NCI-H446 treated with DMSO at 0.1 percent for 48 hours (cell line): ENCODE measurements at places on chromosomes 1 and 21.

DNA sequence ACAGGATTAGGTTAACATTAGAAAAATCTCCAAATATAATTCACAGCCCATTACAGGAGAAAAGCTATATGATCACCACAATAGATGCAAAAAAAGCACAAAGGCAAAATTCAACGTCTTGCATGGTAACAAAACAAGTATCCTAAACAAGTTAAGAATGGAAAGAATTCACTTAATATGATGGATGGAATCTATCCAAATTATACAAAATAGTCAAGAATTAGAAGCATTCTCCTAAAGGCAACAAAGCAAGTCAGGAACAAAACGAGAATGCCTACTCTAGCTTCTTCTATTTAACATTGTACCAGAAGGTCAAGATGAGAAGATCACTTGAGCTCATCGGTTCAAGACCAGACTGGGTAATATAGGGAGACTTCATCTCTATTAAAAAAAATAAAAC, 442.8 kb downstream of the SETD4 start:
- no peak for DNase-seq

GRCh38 chr1:193394336-193394735, 207.9 kb upstream of the B3GALT2 start:
- DNase-seq = no peak

DNA sequence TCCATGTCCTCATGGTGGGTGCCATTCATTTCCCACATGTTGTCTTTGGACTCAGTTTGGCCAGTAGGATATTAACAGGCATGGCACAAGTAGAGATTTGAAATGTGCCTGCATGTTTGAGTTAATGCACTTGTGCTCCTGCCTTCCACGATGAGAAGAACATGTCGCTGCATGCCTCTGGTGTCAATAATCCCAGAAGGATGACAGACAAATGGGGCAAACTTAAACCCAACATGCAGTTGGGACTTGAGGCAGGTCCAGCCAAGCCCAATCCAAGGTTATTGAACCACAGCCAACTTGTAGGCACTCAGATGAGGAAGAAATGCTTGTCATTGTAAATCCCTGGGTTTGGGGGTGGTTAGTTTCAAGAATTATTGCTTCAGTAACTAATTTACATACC, 174.6 kb downstream of the TRIM33 start:
- DNase-seq = no peak

- no peak for DNase-seq
Observed at GRCh38 chr1:25675729-25676476, 59.3 kb downstream of the MAN1C1 start.

- DNase-seq = no peak
Observed at GRCh38 chr1:66354311-66355201, 179.4 kb upstream of the SGIP1 start.

DNA sequence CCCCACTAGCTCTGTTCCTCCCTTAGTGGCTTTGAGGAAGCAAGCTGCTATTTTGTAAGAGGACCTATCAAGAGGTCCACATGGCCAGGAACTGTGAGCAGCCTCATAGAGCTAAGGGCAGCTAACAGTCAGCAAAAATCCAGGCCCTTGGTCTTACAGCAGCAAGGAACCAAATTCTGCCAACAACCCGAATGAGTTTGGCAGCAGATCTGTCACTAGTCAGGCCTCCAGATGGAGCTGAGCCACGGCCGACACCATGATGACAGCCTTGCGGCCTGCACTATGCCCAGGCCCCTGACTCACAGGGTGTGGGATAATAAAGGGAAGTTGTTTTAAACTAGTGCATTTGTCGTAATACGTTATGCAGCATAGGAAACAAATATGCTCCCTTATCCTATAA, 28.0 kb upstream of the H3-3A start:
- peak; percentile 91 for DNase-seq

DNA sequence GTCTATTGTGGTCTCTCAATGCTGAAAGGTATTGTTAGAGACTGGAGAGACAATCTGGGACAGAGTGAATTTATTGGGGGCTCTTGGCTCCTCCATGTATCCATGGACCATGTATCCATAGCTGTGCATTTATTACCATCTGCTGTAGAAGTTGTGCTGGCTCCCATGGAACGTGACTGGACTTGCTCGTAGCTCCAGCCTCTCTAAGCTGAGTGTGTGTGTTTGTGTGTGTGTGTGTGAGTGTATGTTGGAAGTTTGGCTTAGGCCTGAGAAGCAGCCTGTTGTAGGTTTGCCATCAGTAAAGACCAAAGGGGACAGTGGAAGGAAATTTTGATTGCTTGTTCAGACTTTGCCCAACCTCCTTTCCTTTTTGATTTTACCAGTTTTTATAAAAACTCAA, 105.7 kb upstream of the USP24 start:
- DNase-seq = peak; percentile 44

DNA sequence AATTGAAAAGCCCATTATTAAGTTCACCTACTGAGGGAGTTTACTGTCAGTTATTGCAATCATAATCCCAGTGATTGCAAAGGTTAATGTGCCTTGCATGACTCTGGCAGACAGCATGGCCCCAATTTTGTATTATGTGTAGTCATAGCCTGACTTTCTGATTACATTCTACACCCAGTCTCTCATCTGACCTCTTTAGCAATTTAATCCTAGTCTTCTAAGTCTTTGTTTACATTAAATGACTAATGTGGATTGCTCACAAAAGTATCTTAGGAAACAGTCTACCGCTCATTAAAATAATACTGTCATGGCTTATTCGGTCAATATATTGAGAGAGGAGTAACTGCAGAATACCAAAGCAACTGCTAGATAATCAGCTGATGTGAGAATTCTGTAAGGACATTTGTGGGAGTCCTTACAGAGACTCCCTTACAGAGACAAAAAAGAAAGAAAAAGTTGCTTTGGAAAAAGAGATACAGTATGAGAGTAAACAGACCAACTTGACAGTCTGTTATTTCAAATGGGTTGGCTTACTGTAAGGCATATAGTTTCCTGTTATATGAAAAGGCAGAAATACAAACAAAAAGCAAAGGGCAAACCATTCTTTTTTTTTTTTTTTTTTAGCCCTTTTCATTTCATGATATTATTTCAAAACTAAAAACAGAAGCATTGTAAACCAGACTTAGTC, 42.8 kb downstream of the SMG7 start:
- no peak for DNase-seq

- no peak for DNase-seq
Observed at GRCh38 chr1:84462118-84462517, 16.9 kb upstream of the RPF1 start.

- DNase-seq = no peak
Observed at GRCh38 chr1:192775631-192776030, 33.2 kb upstream of the RGS2 start.

DNA sequence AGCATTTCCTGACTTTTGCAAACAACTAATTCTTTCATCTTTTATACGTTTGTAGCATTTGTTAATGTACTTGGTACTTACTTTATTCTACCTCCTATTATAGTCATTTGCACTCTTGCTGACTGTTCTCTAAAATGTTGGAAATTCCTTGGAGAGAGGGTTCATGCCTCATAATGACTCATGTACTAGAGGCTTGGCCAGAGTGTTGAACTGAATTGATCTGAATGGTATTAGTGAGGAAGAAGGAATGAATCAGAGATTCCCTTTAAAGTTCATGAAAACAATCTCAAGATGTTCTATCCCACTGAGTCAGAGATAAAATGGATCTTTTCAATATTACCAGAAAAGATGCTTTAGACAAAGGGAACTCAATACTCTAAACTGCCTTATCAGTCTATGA, 383.4 kb downstream of the SEC16B start:
- no peak for DNase-seq

DNA sequence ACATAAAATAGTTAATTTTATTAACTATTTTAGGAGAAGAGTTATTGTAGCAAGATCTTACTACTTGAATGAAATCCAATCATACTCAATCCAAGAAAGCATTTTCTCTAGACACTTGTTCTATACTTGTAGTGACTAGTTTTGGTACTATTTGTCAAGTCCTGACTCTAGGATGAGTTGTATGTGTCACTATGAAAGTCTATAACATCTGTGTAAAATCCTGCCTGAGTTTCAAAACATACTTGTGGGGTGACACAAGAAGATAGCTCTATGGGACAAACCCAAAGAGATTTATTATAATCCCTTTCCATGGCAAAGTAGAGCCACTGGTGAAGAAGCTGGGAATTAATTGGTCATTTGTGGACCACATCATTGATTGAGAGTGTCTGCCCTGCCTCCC, 1042.2 kb upstream of the ADGRL4 start:
- no peak for DNase-seq

GRCh38 chr1:156371553-156372264, 2.7 kb downstream of the RHBG start:
- peak; percentile 29 for DNase-seq

GRCh38 chr1:16006552-16007485, 2.8 kb downstream of the SRARP start:
- DNase-seq = no peak

DNA sequence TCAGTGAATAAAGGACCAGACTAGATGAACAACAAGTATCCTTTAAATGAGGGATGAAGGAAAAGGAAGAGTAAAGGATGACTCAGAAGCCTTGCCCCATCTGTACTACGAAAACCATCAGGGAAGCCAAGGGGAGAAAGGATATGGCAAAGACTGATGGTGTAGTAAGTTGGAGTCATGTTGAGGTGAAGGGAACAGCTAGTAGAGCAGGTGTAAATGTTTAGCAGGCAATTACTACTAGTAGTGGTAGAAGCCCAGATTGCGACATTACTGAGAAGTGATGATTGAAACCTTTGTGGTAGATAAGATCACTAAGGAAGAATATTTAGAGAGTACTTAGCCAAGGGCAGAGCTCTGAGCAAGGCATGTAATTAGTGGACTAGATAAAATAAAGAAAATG, 84.0 kb downstream of the PHTF1 start:
- DNase-seq = no peak

DNA sequence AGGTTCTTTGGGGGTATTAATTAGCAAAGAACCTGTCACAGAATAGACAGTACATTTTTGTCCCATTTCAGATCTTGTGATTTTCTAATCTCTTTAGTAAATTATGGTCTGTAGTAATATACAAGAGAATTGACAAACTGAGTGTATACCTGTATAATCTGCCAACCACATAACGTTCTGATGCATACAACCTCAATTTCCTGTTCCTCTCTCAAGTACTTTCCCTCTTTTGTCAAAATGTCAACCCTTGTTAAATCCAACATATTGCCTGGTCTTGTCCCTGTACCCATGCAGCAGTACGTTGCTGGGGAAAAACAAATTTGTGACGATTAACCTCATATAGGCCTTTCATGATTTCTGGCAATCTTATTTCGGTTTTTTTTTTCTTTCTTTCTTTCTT, 1.1 kb downstream of the ARV1 start:
- no peak for DNase-seq

- no peak for DNase-seq
Observed at GRCh38 chr21:26447932-26448475, 125.1 kb downstream of the CYYR1 start.

- DNase-seq = no peak
Observed at GRCh38 chr1:22611530-22611947, 24.9 kb upstream of the C1QA start.

DNA sequence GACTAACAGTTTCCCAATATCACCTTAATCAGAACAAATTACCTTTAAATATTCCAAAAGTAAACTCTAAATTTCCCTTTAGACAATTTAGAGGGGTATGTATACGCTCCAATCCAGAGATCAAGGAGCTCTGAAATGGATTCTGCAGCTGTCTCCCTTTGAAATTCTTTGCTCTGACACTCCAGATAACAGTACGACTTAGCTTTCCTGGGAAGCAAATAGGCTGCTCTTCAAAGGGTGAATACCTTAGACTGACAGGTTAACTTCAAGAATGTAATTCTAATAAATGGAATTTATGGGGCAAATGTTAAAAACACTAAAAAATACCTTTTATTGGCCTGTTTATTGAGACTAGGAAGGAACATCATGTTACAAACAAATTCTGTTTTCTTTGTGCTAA, 357.2 kb downstream of the USP25 start:
- no peak for DNase-seq

DNA sequence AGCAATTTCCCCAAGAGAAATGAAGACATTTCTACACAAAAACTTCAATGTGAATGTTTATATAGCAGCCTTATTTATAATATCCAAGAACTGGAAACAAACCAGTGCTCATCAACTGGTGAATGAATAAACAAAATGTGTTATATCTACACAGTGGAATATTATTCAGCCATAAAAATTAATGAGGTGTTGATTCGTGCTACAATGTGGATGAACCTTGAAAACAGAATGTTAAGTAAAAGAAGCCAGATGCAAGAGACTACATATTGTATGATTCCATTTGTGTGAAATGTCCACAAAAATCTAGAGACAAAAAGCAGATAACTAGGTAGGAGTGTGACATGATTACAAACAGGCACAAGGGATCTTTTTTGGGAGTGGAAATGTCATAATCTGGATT, 110.0 kb downstream of the CD247 start:
- no peak for DNase-seq

DNA sequence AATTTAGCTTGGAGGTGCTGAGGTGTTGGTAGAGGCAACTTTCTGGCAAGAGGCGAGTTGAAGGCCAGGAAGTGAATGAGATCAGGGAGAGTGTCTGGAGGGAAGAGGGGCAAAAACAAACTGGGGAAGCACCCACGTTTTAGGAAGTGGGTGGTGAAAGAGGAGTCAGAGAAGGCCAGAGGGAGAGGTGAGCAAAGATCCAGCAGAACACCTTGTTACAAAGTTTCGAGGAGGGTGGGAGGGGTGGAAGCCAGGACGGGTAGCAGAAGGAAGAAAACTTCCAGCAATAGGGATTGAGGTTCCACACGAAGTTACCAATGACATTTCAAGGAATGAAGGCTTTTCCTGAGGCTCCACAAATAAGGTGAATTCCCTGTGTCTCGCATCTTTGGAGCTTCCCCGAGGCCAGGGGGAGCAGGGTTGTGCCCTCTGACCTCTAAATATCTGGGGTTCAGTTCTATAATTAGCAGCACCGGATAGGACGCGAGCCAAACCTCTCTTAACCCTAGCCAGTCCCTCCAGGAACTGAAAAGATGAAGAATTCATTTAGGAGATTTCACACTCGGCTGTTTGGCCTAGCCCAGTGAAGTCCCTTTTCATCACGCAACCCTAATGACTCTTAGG, 578 bp upstream of the SESN2 start:
- DNase-seq = no peak
